Amniotic stem cell (primary cell): ENCODE measurements at places on chromosomes 3 and 15.
A peak's percentile ranks its signal among the peaks of the same experiment; 100 is the strongest.

- DNase-seq = no peak
These were observed 138.9 kb downstream of the IGF1R start for GRCh38 chr15:98787194-98787593.

- no peak for DNase-seq
These were observed 4.4 kb downstream of the ZBTB38 start for GRCh38 chr3:141372656-141373055.

DNA sequence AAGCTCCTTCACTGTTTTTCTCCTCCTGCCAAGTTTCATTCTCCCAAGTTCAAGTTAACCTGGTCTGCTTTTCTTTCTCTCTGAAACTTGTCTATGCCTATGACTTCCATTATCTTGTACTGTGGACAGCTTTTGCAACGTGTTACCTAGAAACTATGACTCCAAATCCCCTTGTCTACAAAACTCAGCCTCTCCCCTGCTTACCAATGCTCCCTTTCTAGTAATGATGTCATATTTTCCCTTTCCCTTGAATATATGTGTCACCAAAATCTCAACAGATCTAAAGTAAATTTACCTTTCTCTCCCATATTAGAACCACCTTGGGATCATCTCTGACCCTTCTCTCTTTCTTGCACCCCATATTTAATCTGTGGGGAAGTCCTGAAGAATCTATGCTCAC is 10.5 kb upstream of the ABHD2 start:
- no peak for DNase-seq

DNA sequence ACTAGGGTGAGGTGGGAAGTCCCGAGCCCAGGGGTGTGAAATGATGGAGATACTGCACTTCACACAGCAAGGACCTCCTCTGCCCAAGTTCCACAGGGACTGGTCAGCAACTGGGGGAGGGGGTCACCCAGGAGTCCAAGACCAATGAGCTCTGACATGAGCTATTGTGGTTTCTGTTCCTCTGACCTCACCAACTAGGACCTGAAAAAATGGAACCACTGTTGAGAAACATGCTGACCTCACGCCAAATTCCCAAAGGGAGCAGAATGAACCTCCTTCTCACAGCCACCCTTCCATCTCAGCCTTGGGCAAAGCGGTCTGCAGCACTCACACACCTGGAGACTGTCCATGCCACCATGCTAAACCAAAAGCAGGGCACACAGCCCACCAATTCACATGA is 69.3 kb downstream of the LRIG1 start:
- no peak for DNase-seq

DNA sequence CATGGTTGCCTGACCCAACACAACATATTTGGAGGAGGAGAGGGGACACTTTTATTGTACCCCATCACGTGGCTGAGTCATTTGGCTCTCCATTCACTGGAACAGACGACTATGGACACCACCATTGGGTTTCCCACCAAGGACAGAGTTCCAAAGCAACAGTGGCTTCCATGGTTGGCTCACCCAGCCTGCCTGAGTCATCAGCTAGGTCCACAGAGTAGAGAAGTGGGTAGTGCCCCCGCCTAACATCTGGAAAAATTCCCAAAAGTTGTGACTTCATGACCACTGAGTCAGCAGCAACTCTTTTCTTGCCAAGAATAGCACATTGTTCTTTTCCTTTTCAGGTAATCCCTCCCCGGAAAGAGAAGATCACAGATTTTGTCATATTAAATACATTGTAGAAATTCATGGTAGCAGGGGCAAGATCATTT is 3.0 kb upstream of the PPP1R2 start:
- peak; percentile 69 for DNase-seq

DNA sequence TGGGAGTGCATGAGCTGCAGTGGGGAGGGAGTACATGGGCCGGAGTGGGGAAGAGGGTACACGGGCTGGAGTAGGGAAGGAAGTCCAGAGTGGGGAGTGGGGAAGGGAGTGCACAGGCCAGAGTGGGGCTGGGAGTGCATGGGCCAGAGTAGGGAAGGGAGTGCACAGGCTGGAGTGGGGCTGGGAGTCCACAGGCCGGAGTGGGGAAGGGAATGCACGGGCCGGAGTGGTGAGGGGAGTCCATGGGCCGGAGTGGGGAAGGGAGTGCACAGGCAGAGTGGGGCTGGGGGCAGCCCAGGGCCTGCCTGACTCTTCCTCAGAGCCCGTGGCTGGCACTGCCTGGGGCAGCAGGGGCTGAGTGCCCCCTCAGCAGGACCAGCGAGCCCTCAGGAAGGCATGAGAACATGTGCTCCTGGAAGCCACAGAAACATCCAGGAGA is 40.7 kb downstream of the KLF15 start:
- no peak for DNase-seq

DNA sequence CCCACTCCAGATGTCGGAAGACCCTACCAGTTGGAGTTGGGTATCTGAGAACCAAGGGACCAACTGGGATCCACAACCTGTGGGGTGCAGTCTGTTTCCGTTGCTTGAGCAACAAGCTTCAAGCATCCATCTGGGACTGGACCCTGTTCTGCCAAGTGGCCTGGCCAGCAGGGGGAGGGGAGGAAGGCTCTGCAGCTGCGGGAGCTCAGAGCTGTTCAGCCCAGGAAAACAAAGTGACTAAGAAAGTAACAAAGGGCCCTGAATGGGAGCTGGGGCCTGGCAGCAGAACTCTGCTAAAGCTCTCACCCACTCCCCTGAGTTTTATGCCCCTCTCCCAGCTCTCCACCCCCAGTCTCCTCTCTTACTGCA is 2.7 kb downstream of the TYRO3 start:
- no peak for DNase-seq

GRCh38 chr3:52890735-52891134 is 6.6 kb downstream of the STIMATE start:
- DNase-seq = no peak

DNA sequence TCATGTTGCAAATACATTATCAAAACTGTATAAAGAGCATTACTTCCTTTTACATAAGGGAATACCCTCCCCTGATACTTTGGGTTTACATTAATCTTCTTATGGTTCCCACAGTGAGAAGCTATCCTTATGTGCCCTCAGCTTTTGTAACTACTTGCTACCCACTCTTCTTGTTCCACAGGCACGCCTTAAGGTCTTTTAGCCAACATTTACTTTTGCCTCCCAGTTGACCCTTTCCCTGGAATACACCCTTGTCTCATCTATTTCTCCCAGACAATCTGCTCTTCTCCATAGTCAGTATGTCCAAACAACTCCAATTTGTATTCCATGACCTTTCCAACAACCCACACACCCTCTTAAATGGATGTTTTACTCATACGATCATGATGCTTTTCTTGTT is 116.8 kb upstream of the COL8A1 start:
- DNase-seq = no peak

DNA sequence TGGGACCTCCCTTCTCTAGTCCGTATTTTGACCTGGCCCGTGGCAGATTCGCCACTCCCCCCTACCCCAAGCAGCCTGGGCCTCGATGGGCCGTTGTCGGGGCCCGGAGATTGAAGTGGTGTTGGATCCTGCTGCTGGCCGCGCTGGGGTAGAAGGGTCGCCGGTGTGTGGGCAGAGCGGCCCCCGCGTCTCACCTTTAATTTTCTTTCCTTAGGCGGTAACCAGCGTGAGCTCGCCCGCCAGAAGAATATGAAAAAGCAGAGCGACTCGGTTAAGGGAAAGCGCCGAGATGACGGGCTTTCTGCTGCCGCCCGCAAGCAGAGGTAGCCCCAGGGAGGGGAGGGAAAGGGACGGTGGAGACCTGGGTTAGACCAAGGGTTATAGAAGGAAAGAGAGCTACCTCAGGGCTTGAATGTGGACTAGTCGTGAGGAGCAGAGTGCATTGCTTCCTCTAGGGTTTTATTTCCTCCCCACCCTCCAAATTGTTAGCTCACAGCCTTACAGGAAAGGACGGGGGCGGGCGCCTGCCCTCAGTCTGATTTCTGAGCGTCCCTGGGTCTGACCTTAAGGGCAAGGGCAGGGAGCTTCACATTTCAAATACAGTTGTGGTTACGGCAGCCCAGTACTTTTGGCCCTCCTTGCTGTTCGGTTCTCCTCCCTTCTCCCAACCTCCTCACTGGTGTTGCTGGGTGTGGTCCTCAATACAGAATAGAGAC is 799 bp downstream of the SERF2 start:
- no peak for DNase-seq

- DNase-seq = no peak
These were observed 9.4 kb downstream of the MAP6D1 start for GRCh38 chr3:183815951-183816475.

DNA sequence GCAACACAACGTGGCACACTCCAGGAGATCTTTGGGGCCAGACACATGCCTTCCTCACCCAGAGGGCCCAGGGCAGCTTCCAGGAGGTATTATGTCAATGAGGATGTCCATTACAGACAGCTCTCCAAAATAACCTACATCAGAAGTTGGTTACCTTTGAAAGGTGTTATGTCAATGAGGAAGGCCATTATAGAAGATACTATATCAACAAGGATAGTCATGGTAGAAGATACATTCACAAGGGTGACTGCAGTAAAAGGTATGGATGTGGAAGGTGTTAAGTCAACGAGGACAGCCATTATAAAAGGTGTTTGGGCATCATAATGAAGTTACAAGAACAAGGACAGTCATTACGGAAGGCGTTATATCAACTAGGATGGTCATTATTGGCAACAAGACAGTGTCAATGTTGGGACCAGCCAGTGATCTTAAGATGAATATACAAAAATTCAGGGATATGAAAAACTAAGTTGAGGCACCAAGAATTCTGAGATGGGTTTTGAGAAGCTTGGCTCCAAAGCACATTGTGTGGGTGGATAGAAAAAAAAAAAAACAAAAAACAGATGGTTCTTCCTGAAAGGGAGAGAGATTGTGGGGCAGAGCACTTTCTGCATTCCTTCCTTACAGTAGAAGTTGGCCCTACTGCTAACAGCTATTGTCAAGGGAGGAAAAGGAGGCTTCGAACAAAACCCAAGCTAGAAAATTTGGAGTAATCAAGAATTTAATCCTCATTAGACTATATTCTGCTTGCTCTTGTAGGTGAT is 11.2 kb downstream of the CDCP1 start:
- DNase-seq = no peak

- DNase-seq = no peak
These were observed 220.0 kb upstream of the UBE2E2 start for GRCh38 chr3:22982981-22983587.

DNA sequence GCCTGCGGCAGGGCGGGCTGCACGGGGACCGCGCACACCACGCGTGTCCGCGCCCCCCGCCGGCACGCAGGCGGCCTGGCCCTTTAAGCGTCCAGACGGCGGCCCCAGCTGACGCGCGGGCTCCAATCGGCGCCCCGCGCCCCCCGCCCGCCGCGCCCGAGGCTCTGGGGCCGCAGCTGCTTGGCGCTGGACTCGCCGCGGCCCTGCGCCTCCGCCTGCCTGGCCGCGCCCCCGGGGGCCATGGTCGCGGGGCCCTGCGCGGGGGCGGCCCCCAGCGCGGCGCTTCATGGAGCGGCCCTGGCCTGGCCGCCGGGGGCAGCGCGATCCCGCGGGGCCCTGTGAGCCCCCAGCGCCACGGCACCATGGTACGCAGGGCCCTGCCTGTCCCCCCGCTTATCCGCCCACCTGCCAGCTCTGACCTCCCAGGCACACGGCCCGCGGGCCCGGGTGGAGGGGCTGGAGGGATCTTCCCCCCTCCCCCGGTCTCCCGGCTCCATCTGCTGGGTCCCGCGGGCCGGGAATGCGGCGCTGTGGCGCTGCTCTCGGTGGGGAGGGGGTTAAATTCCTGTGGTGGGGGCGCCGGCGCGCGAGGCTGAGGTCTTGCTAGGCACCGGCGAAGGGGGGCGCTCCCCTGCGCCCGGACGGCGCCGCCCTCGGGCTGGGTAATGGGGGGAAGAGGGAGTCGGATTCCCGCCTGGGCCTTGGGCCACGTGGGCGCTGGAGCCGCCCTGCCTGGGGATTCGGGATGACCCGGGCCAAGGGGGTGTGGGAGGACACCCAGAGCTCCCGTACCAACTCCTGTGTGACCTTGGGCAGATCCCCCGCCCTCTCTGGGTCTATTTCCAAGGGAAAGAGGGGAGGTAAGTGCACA is 1.1 kb downstream of the ZBTB47 start:
- DNase-seq = no peak

DNA sequence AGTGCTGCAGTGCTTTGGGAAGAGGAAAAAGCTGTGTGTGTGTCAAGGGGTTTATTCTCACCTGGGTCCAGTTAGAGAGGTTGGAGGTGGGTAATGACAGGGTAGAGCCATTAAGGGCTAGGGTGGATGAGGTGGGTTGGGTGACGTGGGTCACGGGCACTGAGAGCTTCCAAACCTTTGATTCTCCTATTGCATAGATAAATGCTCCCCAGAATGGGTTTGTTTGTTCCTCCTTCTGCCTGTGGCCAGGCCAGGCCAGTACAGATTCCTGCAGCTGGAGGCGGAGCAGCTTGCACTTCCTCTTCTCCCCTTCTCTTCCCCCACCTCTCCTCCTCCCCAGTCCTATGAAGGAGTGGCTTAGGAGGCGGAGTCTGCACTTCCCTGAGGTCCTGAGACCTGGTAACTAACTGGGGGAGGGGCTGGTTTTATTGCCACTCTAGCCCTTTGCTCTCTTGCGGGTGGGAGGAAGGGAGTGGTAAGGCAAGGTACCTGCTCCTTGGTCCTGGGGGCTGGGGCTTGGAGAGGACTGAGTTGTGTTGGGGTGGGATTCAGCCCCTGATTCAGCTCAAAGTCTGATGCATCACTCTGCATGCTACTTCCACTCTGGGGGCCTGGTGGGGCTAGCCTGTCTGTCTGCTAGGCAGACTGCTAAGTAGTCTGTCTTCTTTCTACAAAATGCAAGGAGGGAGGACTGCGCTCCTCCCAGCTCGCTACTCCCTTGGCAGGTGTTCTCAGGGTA is 3.5 kb downstream of the SPINT1 start:
- DNase-seq = no peak

- DNase-seq = no peak
These were observed 218.7 kb upstream of the MDFIC2 start for GRCh38 chr3:70531063-70531657.

- no peak for DNase-seq
These were observed at the start of gene TIMP4 for GRCh38 chr3:12158387-12159226. Gene TIMP4 (minus strand): TSS chr3:12158912. CDS start chr3:12158840, 72 bp downstream.

DNA sequence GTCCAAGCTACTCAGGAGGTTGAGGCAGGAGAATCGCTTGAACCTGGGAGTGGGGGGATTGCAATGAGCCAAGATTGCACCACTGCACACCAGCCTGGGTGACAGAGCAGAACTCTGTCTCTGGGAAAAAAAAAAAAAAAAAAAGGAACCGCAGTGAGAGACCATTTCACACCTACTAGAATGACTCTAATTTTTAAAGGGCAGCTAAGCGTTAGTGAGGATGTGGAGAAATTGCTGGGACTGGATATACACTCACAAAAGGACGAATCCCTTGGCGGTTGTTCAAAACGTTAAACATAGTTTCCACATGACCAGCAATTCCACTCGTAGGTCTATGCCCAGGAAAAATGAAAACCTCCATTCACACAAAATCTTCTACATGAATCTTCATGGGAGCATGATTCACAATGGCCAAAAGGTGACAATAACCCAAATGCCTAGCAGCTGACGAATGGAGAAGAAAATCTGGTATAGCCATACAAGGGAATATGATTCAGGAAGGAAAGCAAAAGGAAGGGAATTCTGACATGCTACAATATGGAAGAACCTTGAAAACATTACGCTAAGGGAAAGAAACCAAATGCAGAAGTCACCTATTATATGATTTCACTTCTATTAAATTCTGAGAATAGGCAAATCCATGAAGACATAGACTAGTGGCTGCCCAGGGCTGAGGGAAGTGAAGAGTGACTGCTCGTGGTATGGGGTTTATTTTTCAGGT is 127.0 kb downstream of the CHSY1 start:
- DNase-seq = peak; percentile 84

- DNase-seq = no peak
These were observed 79.3 kb downstream of the TNIK start for GRCh38 chr3:171380711-171381425.
